ENCODE measurements at places on chromosomes 2 and 18.

- DNase-seq: peak; percentile 9
These were observed 1.0 kb downstream of the EPHA4 start for GRCh38 chr2:221571025-221571550.

DNA sequence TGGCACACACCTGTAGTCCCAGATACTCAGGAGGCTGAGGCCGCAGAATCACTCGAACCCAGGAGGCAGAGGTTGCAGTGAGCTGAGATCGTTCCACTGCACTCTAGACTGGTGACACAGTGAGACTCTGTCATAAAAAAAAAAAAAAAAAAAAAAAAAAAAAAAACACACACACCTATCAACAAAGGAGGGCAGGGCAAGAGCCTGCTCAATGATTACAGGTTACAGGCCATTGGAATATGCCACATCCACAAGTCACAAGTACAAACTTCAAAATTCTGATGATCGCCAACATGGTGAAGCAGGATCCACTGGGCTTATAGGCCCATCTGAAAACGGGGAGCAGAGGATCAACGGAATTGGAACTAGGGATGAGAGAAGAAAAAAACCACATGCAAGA, 6.3 kb downstream of the MYO5B start:
- DNase-seq: no peak

DNA sequence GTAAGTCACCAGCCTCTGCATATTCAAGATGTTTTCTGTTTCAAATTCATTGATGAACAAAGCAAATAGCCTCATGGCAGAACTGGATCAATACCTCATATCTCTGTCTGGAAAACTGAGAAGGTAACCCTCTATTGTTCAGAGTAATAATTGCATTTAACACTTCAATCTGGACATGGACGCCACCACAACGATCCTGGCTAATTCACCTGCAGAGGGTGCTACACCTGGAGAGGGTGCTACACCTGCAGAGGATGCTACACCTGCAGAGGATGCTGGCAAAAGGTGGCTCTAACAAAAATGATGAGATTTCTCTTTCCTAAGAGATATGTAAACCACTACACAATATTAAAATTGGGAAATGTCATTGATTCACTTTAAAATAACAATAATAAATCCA, 183.1 kb upstream of the HNRNPA3 start:
- DNase-seq: no peak

DNA sequence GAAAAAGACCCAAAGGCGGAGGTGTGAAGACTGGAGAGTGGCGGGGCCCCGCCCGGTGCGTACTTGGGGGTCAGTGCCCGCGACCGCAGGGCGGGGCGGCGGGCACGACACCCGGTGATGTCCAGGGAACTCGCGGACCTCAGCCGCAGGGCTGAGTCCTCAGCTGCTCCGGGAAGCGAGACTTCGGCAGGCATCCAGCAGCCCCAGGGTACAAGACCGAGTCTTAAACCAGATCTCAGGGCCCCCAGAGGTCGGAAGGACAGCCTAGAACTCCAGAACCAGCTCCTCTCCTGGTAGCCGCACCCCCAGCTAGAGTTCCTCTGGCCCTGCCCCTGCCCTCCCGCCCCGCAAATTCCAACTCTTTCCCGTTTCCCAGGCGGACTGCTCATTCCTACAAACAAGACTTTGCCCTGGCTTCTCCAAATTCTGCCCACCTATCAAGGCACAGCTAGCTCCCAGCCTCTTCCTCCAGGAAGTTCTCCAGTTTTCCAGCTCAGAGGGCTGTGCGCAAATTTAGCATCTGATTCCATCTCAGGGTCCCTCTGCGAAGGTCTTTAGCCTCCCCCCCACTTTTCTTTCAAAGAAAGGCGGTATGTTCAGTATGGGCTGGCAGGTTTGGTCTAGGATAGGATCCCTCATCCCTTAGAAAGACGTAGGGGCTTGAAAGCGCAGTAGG, 26.0 kb upstream of the NOTO start:
- DNase-seq: peak; percentile 13

- no peak for DNase-seq
These were observed 126.7 kb downstream of the PRKCE start for GRCh38 chr2:45777996-45778719.

GRCh38 chr18:62330650-62331049, 5.5 kb downstream of the TNFRSF11A start:
- no peak for DNase-seq

- DNase-seq: peak; percentile 45
These were observed 128.7 kb downstream of the PLA2R1 start for GRCh38 chr2:159933727-159934049.

DNA sequence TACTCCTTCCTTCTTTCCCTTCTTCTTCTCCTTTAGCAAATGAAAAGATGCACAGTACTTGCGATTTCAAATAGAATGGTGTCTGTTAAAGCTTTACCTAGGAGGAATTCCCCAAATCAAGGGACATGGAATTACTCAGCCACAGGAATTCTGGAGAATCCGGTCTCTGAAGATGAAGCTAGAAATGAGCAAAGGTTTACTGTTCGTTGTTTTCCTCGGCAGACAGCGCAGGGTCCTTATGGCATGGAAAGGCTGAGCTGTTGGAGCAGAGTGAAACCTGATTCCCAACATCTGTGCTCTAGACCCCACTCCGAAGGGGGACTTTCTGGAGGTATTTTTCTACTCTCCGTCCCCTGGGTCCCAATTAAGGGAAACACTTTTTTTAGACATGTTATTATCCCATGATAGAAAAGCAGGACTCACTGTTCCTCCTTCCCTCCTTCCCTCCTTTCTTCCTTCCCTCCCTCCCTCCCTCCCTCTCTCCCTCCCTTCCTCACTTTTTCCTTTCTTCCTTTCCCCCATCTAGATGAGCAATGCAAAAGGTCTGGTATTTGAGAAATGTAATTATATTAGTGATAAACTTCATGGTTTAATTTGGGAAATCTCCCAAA, 47.1 kb downstream of the CDCA7 start:
- peak; percentile 21 for DNase-seq

GRCh38 chr2:40300391-40300790, 151.5 kb downstream of the SLC8A1 start:
- no peak for DNase-seq

DNA sequence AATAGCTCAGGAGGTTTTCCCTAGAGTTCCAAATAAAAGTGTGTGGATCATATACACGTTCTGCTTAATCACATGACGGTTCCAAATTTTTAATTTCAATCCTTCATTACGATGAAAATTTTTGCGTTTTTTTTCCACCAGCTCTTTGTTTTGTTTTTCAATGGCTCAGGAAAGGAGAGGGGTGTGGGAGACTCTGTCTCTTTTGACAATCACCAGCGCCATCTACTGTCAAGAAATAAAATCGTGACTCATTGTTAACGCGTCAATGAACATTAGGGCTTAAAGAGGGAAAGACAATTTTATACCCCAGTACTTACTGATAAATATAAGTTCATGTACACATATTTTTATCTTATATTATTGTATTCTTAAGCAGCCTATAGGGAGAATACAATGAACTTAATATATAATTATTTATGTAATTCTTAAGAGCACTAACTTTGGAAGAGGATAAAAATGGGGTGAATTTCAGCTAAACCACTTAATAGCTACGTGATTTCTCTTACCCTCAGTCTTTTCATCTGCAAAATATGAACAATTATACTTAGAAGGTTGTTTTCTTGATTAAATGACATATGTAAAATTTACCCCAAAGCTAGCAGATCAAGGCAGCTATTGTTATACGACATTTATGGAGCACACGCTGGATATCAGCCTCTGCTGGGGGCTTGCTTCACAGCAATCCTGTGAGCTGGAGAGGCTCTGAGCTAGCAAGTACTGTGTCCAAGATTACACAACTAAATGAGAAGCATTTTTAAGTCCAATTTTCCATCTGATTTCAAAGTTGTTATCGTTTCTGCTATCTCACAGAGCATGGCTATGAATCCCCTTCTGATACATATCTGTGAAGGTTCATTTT, 47.4 kb upstream of the RMDN2 start:
- DNase-seq: peak; percentile 75

DNA sequence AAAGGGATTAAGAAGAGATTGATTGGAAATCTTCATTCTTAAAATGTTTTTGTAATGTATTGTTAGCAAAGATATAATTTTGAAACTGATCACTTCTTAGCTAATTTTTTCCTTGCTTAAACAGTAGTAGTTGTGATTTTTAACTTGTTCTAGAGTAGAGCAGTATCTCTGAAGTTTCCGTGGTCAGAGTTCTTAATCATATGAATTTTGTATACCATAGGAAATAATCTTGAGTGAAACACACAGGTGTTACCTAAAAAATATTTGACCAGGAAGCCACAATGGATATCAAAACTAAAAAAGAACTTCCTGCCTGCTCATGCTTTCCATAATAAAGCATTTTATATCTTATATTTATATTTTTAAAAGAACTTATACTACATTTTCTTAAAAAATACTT, 907.1 kb downstream of the ERBB4 start:
- DNase-seq: no peak

- DNase-seq: peak; percentile 3
These were observed 793 bp downstream of the CNRIP1 start for GRCh38 chr2:68318914-68319397.

- no peak for DNase-seq
These were observed 95.6 kb upstream of the ACVR1 start for GRCh38 chr2:157971702-157972101.

DNA sequence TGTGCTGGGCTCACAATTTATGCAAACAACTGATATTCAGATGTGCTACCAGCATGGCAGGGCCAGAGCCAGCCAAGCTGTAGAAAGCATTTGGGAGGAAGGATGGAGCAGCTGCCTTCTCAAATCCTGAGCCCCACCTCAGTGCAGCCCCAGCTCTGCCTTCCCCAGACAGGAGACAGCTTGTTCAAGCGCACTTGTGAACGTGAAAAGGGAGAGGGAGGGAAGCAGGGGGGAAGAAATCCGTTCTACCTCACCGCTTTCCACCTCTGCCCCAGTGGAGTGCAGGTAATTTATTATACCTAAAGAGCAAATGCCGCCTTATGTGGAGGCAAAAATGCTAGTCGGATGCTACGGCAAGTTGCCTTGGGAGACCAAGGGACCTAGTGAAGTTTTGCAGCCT, 66.0 kb upstream of the SLC14A2 start:
- no peak for DNase-seq

- no peak for DNase-seq
These were observed 159.2 kb downstream of the BCL2 start for GRCh38 chr18:63160172-63160995.
